Fibroblast of upper back skin (primary cell): ENCODE measurements at places on chromosomes 5 and 9.

GRCh38 chr5:7638456-7638855 is 212.5 kb downstream of the CFAP90 start:
- no peak for DNase-seq

DNA sequence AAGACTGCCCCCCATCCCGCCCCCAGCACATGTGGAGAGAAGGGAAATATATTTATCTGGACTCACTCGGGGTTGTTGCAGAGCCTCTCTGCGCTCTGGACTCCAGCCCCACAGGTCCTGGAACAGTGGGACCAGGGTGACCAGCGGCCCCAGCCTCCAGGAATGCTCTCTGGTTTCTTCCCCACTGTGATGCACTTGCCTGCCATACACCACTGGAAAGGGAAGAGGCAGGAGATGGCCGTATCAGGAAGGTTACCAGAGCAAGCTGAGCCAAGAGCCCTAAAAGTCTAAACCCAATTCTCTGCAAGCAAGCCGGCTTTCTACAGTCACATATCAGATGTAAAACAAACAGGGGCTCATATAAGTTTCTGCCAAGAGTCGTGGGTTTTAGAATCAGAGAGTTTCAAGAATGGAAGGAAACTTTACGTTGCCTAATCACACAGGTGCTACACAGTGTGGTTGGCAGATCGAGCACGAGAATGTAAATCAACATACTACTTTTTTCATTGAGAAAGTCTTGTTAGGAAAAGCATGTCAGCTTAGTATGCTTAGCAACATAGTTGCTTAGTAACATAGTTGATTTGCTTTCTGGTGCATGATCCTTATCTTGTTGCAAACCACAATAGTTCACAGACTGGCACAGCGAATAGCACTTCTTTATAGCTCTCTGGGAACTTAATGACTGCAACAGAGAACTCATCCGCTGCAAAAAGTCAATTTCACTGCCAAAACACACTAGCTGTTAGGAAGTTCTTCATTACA is 201.2 kb downstream of the TARS1 start:
- peak; percentile 40 for DNase-seq

GRCh38 chr9:110932863-110933262 is 105.4 kb downstream of the LPAR1 start:
- DNase-seq: peak; percentile 84

DNA sequence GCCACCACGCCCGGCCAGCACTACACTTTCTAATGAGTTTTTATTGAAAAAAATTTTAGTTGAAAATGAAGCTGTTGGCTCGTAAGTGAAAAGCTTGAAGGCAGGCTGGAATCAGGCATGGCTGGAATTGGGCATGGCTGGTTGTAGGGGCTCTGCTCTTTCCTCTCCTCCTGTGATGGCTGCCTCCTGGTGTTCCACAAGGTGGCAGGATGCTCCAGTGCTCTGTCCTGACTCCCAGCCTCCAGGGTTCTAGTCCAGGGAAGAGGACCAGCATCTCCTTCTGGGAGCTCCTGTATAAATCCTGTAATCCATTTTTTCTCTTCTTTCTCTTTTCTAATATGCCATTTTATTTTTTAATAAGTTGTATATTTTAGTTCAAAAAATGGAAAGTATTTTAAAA is 57.2 kb upstream of the DHFR start:
- peak; percentile 43 for DNase-seq

DNA sequence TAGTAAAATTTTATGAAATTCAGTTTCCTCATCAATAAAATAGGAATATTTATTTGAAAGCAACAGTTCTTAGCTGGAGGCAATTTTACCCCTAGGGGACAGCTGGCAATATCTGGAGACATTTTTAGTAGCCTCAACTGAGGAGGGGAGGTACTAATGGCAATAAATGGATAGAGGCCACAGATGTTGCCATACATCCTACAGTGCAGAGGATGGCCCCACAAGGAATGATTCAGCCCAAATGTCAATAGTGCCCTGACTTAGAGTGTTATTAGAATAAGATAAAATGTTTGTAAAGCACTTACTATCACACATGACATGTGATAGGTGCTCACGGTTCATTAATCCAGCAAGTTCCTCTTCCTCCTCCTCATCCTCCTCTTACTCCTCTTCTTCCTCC is 293.6 kb downstream of the KCTD16 start:
- DNase-seq: no peak

- peak; percentile 40 for DNase-seq
Measured at GRCh38 chr9:93051680-93052089, 6.8 kb upstream of the SUSD3 start.

DNA sequence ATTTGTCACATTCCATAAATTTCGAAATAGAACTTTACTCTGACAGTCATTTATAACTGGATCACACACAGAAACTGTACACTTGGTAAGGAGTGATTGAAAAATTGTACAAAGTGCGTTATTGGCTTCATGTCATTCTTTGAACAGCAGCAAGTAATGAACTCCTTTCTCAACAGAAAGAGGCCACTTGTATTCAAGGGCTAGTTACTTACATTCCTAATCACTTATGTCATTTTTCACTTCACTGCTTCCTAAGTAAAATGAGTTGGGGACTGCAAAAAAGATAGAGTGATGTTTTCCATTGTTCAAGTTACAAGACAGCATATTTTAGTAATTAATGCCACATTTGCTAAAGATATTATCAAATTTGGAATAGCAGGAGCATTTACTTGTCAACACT is 893.2 kb downstream of the DTWD2 start:
- peak; percentile 14 for DNase-seq

DNA sequence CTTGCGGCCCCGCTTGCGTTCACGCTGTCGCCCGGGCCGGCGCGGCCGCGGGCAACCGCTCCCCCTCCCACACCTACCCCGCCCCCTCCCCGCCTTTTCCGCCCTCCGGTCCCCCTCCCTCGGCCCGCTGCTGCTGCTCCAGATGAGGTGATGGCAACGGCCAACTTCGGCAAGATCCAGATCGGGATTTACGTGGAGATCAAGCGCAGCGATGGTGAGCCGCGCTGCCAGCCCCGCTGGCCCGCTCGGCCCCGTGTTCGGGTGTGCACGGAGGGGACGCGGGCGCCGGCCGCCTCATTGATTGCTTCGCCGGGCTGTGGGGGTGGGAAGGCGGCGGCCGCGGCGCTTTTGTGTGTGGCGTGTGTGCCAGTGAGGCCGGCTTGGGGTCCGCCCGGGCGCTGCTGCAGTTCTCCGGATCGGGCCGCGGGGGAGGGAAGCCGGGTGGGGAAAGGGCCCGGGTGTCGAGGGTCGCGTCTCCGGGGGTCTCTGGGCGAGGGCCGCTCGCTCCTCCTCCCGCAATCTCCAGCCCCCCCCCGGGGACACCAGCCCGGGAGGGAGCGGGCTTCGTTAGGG is 403 bp downstream of the KIF2A start:
- DNase-seq: no peak

DNA sequence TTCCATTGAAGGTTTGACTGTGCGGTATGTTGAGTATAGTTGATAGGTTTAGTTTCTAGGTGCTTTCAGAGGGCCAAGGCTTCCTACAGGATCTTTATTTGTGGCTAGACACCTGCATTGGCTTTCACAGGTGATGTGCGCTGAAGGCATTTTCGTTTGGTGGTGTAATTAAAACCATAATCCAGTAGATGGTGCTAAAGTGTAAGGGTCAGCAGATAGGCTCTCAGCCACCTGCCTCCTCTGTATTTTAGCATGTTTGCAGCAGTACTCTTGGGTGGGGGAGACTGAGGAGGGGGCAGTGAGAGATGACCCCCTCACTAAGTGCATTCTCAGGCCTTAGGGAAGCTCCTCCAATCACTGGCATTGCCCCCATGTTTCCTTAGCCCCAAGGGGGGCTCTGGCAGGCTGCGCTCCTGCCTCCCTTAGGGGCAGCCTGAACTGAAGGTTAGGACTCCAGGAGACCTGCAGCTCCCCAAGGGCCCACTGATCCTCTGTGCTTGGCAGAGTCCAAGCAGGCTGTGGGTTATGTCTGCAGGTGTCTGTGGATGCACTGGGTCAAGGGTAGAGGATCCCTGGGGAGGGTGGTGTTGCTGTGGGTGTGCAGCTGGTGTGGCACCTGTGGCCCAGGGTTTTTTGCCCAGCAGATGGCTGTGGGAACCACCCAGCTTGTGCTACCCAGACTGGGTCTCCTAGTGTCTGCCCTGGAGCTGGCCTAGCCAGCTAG is 23.4 kb downstream of the CDK20 start:
- DNase-seq: peak; percentile 6

DNA sequence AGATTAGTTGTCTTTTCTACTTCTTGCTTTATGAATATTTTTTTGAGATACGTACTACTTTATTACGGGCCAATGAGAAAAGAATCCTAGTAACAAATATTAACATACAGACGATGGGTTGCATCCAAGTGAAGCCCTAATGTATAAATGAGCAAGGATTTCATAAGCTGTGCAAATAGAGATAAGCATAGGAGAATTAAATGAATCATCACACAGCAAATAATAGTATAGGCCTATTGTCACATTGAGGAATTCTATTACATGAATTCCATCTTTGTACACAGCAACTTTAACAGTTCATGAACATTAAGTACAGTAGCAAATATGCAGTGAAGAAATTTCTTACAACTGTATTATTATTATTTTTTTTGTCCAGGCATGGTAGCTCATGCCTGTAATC is 78.0 kb downstream of the ACER2 start:
- no peak for DNase-seq

GRCh38 chr5:126852091-126852571 is 75.2 kb downstream of the LMNB1 start:
- DNase-seq: peak; percentile 46

GRCh38 chr5:2262620-2263019 is 379.9 kb upstream of the IRX4 start:
- DNase-seq: no peak

- no peak for DNase-seq
Measured at GRCh38 chr5:67181648-67182221, 14.9 kb downstream of the CD180 start.

- DNase-seq: no peak
Measured at GRCh38 chr9:107409581-107410389, 79.8 kb downstream of the KLF4 start.

- no peak for DNase-seq
Measured at GRCh38 chr5:14054111-14054854, 88.9 kb upstream of the TRIO start.

- DNase-seq: peak; percentile 52
Measured at GRCh38 chr5:93800988-93801811, 59.8 kb upstream of the POU5F2 start.

DNA sequence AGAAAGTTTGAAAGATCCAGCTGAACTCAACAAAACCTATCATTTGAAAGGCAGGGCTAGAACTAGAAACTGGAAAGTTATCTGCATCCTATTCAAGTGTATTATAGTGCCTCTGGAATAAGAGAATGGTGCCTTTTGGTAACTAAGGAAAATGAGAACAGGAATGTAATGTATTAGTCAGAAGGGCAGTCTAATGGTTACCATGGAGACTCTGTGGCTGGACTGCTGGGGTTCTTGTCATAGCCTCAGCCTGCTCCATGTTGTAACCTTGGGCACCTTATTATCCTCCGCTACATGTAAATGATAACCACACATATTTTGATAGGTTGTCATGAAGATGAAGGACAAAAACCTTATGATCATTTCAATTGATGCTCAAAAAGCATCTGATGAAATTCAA is 24.6 kb upstream of the IFNB1 start:
- DNase-seq: peak; percentile 12

- DNase-seq: no peak
Measured at GRCh38 chr9:33229359-33230114, 10.4 kb upstream of the SPINK4 start.

DNA sequence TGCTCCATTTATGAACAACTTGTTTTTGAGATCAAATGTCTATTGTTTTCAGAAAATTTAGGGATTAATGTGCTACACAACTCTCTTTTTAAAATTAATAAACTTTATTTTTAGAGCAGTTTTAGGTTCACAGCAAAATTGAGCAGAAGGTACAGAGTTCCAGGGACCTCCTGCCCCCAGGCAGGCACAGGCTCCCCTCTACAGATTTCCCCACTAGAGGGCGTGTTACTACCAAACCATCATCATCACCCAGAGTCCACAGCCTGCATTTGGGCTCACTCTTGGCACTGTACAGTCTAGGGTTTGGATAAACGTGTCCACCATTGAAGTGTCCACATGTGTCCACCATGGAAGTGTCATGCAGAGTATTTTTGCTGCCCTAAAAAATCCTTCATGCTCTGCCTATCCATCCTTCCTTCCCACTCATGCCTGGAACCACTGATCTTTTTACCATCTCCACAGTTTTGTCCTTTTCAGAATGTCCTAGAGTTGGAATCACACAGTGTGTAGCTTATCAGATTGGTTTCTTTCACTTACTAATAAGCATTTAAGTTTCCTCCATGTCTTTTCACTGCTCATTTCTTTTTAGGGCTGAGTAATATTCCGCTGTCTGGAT is 61.7 kb downstream of the MRPL36 start:
- DNase-seq: peak; percentile 6

GRCh38 chr9:113800276-113800675 is 75.8 kb upstream of the ZNF618 start:
- DNase-seq: no peak

GRCh38 chr5:138657360-138657759 is 82.2 kb upstream of the HSPA9 start:
- DNase-seq: no peak

- peak; percentile 75 for DNase-seq
Measured at GRCh38 chr5:78518365-78519197, 130.0 kb downstream of the LHFPL2 start.

GRCh38 chr9:93071464-93071863 is 13.0 kb downstream of the SUSD3 start:
- no peak for DNase-seq

GRCh38 chr5:40680741-40681362 is 1.1 kb downstream of the PTGER4 start:
- no peak for DNase-seq

DNA sequence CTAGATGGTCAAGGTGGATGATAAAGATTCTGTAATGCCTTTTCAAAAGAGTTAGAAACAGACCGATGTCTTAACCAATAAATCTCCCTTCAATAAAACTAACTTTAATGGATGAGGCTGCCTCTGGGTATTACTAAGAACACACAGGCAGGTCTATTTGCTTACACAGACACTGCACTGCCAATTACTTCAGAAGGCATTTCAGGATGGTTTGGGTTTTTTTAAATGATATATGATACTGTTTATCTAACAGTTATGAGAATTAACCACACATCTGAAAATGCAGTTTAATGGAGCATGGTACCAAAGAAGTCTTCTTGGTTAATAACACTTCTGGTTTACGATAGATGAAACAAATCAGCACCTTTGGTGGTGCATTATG is 367.9 kb upstream of the GRAMD2B start:
- DNase-seq: no peak

GRCh38 chr5:73318308-73318719 is 130.3 kb downstream of the FOXD1 start:
- DNase-seq: peak; percentile 85

- no peak for DNase-seq
Measured at GRCh38 chr5:166382031-166382430, 1909.4 kb upstream of the WWC1 start.

GRCh38 chr9:18822850-18823249 is 210.2 kb downstream of the SAXO1 start:
- DNase-seq: no peak

DNA sequence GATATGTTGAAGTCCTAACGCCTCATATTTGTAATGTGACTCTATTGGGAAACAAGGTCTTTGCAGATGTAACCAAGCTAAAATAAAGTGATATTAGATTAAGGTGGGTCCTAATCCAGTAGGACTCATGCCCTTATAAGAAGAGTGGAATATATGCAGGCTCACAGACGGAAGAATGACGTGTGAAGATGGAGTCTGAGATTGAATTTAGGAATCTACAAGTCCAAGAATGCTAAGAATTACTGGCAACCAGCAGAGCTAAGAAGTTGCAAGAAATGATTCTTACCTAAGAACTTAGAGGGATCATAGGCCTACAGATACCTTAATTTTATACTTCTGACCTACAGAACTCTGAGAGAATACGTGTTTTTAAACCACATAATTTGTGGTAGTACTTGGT is 350.0 kb upstream of the ST8SIA4 start:
- no peak for DNase-seq
